ENCODE measurements at places on chromosomes 3 and 15. TPM values are rescaled to one million over a fixed set of nuclear protein-coding genes. Genes with fewer than 3 reads are reported as not detected.
A peak's percentile ranks its signal among the peaks of the same experiment; 100 is the strongest.

Gene SCAMP2
- 137 TPM for polyA plus RNA-seq

Gene ISL2
- polyA plus RNA-seq = 6.3 TPM

Gene MTHFS
- 48.7 TPM for polyA plus RNA-seq

Gene STX19
- not detected for polyA plus RNA-seq

Gene SLC9C1
- not detected for polyA plus RNA-seq

Gene THPO
- polyA plus RNA-seq = 4.7 TPM

DNA sequence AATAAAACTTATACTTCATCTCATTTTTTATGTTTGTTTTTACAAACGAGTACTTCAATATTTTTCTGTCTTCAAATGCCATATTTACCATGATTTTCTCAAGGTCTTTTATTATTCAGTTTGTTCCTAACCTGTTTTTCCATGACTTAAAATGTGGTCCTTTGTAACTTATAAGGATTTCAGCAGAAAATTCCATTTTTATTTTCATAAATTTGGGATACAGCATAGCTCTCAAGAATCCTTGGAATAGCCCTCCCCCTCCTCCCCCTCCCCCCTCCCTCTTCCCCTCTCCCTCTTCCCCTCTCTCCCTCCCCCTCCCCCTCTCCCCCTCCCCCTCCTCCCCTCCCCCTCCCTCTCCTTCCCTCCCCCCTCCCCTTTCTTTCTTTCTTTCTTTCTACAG lies 14.9 kb upstream of the STX19 start:
- DNase-seq = no peak

- no peak for DNase-seq
Measured at GRCh38 chr3:126847061-126847460, 135.9 kb upstream of the PLXNA1 start.

GRCh38 chr3:148344521-148344920 lies 353.2 kb upstream of the AGTR1 start:
- no peak for DNase-seq

DNA sequence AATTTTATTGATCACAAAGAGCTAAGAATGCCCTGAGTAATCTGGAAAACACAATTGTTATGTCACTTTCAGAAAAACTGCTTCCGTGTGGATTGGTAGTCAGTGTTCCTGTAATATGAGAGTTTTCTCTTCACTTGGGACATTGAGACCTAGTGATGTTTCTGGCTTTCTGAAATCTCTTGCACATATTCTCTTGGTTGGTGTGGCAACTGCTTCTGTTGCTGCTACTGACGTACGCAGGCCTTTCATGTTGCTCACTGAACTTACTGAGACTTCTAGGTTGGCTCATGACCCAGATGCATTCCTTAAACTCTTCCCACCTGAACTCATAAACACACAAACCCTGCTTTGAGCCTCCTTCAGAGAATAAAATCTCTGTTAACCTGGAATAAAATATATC lies 175.0 kb upstream of the PFN2 start:
- no peak for DNase-seq

GRCh38 chr15:42490291-42490670 lies 660 bp downstream of the ZNF106 start:
- no peak for DNase-seq

- DNase-seq = no peak
Measured at GRCh38 chr15:85920956-85921355, 126.2 kb upstream of the KLHL25 start.

DNA sequence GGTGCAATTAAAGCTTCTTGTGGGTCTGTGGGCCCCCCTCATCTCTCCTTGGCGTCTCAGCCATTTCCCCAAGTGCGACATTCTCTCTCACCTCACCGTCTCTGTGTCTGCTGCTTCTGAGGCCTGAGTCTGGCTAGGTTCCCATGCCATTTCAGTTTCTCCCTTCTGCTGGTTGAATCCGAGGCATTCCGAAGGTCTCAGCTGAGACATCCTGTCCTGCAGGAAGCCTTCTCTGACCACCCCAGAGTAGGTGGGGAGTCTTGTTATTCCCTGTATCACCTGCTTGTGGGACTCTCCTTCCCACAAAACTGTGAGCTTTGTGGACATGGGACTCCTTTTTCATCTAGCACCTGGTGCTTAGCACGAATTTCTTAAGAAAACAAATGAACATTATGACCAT lies 78.3 kb downstream of the ASB7 start:
- DNase-seq = no peak

DNA sequence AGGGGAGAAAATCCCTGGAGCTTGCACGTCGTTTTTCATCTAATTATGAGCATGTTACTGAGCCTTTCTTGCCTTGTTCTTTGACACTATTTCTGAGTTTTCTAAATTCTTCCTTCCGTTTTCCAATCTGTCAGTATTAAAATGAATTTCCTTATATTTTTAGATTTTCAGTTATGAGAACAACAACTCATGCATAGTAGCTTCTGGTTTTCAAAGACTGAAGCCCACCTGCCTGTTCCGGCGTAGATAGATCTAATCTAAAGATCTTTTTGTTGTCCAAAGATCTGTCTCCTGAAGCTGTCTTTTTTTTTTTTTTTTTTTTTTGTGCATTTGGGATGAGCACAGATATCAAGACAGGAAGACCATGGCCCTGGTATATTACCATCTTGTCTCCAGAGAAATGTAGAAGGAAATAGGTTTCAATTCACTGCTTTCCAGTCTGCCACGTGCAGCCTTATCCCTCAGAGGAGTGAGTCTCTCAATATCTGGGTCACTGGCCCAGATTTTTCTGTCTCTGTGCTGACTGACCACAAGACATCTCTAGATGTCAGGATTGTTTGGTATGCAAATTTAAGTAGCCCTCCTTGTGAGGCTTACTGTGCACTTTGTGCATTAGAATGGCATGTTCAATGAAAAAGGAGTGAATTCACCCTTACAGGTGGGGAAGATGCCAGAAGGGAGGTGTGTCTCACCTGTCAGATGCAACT lies 222.3 kb upstream of the TMC3 start:
- no peak for DNase-seq

DNA sequence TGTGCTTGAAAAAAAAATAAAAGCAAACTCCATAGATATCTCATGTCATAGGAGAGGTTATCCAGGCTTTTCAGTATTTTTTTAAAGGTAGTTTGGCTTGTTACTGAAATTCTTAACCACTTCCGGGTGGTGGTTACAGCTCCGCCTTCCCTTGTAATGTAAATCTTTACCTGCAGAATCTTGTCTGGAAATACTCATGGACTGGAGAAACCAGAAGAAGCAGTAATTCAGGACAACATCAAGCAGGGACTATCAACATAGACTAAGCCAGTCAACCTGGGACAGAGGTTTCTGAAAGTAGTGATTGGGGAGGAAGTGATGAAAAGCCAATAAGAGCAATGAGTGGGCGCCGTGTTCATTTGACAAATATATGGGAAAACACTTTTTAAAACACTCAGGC lies 78.9 kb upstream of the SKOR1 start:
- DNase-seq = no peak

DNA sequence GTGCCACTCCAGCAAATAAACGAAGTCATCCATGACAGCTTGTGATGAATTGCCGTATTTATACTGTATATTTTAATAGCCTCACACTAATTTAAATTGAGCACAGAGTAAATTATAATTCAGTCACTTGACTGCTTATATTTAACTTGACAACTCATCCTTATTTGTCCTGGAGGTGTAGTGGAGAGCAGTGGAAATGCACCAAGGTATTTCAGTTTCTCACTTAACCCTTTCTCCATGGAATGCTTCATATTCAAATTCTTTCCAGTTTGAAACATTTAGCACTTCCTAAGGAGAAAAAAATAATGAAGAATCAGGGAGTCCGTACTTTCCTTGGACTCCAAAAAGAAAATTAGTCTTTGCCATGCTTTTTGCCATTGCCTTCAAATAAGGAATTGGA lies 99.0 kb downstream of the MAP2K5 start:
- no peak for DNase-seq

GRCh38 chr3:29940759-29941323 lies 660.0 kb downstream of the RBMS3 start:
- no peak for DNase-seq

DNA sequence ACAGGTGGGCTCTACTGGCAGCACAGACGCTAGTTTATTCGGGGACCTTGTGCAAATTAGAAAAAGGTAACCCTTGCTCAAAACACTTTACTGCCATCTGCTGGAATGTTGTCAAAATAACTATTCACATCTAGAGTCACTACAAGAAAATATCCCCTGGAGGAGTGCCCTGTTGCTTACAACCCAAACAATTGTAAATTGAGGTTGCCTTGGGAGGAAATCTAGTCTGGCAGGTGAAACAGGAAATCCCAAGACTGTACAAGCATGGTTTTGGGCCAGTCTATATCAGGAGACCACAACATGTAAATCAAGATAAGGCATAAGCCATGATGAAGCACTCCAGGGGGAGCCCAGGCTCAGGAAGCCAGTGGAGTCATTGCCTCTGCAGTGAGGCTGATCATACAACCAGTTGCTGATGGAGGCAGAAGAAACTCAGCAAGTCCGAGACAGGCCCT lies 136.8 kb upstream of the ACP3 start:
- peak; percentile 38 for DNase-seq

DNA sequence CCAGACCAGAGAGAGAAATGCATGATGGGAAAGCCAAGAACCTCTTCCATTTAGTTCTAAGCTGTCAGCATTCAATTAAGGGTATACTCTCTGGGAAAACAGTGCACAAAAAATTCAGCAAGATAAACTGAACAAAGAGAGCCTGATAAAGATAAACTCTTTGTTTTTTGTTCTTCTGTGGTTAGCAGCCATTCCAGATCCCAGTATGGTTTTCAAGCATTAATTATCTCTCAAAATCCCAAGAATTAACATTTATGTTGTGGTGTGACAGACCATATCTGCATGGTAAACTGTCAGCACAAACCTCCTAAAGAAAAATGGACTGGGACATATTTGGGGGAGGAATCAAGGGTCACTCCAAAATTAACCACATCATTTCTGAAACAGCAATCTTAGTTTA lies 124.0 kb upstream of the LRRN1 start:
- no peak for DNase-seq

- DNase-seq = peak; percentile 13
Measured at GRCh38 chr15:79339588-79340314, 28.8 kb downstream of the TMED3 start.

DNA sequence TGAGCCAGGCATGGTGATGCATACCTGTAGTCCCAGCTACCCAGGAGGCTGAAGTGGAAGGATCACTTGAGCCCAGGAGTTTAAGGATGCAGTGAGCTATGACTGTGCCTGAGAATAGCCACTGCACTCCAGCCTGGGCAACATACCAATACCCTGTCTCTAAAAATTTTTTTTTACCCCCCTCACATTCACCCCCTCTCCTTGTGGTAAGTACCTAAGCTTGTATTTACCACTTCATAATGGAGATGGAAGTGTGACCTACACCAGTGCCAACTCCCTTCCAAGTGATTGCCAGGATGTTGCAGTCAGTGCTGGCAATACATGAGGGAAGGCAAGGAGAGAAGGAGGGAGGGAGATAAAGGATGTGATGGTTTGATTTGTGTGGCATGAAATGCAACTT lies 84.2 kb downstream of the LRRC28 start:
- DNase-seq = no peak

GRCh38 chr15:29972051-29972450 lies 110.7 kb upstream of the GOLGA8J start:
- DNase-seq = no peak

GRCh38 chr3:126349071-126349470 lies 8.1 kb downstream of the KLF15 start:
- no peak for DNase-seq

- DNase-seq = no peak
Measured at GRCh38 chr3:117350371-117350770, 640.8 kb downstream of the TUSC7 start.
